ENCODE measurements at places on chromosomes 3 and 15. TPM values are rescaled to one million over a fixed set of nuclear protein-coding genes. Genes with fewer than 3 reads are reported as not detected.

The ZNF639 gene
- total RNA-seq, result 36.2 TPM

The ADPRH gene
- total RNA-seq, result 12.3 TPM

The TICRR gene
- 0.05 TPM for total RNA-seq

The LMLN gene
- total RNA-seq, result 9.7 TPM

The SEMA3G gene
- total RNA-seq, result 17.8 TPM

Measured in heart right ventricle (tissue), 16 donors.